SK-N-SH (cell line): ENCODE measurements at places on chromosomes 6 and 20. TPM values are rescaled to one million over a fixed set of nuclear protein-coding genes. Genes with fewer than 3 reads are reported as not detected.

- DNase-seq: no peak
- no peak overlapping the region for H3K4me3 ChIP-seq
- no peaks in the 10 kb centered on the region for H3K27me3 ChIP-seq
- no peak overlapping the region for H3K27ac ChIP-seq
- no peaks in the 10 kb centered on the region for H3K36me3 ChIP-seq
- H3K4me1 ChIP-seq: no peaks in the 10 kb centered on the region
These were observed 512.5 kb downstream of the BCKDHB start for GRCh38 chr6:80618953-80619352.

The CST4 gene
- polyA plus RNA-seq: not detected in 2 replicates

- no peak overlapping the region for H3K4me3 ChIP-seq
- no peaks in the 10 kb centered on the region; the same call in 1 of the 2 replicates for H3K27me3 ChIP-seq
- DNase-seq: no peak
- H3K27ac ChIP-seq: no peak overlapping the region
These were observed 79.8 kb downstream of the VEGFA start for GRCh38 chr6:43849844-43850243.

The ASIP gene
- polyA plus RNA-seq: 0.15 TPM in 1 of 2 replicates, not detected in the other

GRCh38 chr6:141403103-141403502, 729.6 kb upstream of the GJE1 start:
- no peaks in the 10 kb centered on the region for H3K36me3 ChIP-seq
- H3K27me3 ChIP-seq: no peaks in the 10 kb centered on the region
- H3K4me1 ChIP-seq: no peaks in the 10 kb centered on the region; the same call in 1 of the 2 replicates
- no peak for DNase-seq

DNA sequence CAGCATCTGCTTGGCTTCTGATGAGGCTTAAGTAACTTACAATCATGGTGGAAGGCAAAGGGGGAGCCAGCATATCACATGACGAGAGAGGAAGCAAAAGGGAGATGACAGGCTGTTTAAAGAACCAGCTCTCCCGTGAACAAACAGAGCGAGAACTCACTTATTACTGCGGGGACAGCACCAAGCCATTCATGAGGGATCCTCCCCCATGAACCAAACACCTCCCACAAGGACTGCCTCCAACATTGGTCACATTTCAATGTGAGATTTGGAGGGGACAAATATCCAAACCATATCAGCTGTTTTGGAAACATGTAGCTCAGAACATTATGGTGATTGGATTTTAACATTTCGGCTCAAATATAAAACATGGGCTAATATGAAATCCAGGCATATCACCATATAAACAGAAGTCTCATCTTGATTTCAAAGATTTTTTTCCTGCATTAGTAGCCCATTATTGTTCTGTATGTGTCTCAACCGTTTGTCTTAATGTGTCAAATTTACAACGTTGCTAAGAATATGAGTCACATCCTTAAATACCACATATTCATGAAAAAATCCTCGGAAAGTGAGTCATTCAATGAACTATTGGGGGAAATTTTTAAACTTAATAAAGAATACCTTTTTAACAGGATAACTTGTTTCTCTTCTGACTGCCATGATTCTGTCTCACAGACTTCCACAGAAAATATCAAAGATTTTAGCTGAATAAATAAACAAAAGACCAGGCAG, 894.3 kb downstream of the TFAP2A start:
- peak overlapping the region; percentile 72; the same call in 1 of the 2 replicates for H3K27ac ChIP-seq
- no peak for DNase-seq
- H3K36me3 ChIP-seq: no peaks in the 10 kb centered on the region
- H3K27me3 ChIP-seq: no peaks in the 10 kb centered on the region
- H3K4me1 ChIP-seq: peaks cover 30% of the 10 kb centered on the region; the same call in 1 of the 2 replicates

- no peaks in the 10 kb centered on the region for H3K4me1 ChIP-seq
- H3K27me3 ChIP-seq: no peaks in the 10 kb centered on the region
- H3K27ac ChIP-seq: no peak overlapping the region
These were observed 13.9 kb downstream of the MACROD2 start for GRCh38 chr20:14009208-14009607.

DNA sequence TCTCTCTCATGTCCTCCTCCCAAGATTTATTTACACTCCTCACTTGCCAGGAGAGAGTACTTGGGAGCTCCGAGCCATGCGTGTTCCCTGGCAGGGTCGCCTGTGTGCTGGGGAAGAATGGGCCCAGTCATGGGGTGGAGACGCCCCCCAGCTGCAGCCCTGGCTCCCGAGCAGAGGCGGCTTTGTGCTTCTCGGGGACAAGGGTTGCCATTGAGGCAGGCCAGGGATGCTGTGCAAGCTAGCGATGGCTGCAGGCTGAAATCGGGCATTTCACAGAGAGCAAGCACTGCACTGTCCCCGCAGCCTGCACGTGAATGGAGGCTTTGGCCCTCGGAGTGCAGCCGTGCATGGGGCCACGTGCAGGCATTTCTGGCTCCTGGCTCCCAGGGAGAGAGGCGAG, 23.8 kb downstream of the PHACTR3 start:
- H3K27ac ChIP-seq: no peak overlapping the region
- no peak overlapping the region for H3K4me3 ChIP-seq
- no peaks in the 10 kb centered on the region for H3K27me3 ChIP-seq

The TBC1D20 gene
- 27.7 and 37.7 TPM in 2 replicates for polyA plus RNA-seq

GRCh38 chr6:79335133-79335674, 100.7 kb upstream of the HMGN3 start:
- no peak for DNase-seq
- H3K4me3 ChIP-seq: no peak overlapping the region
- H3K27me3 ChIP-seq: no peaks in the 10 kb centered on the region
- H3K27ac ChIP-seq: no peak overlapping the region

GRCh38 chr6:90835596-90836212, 248.8 kb upstream of the MAP3K7 start:
- H3K4me1 ChIP-seq: no peaks in the 10 kb centered on the region
- H3K36me3 ChIP-seq: no peaks in the 10 kb centered on the region
- no peaks in the 10 kb centered on the region for H3K27me3 ChIP-seq
- no peak for DNase-seq

DNA sequence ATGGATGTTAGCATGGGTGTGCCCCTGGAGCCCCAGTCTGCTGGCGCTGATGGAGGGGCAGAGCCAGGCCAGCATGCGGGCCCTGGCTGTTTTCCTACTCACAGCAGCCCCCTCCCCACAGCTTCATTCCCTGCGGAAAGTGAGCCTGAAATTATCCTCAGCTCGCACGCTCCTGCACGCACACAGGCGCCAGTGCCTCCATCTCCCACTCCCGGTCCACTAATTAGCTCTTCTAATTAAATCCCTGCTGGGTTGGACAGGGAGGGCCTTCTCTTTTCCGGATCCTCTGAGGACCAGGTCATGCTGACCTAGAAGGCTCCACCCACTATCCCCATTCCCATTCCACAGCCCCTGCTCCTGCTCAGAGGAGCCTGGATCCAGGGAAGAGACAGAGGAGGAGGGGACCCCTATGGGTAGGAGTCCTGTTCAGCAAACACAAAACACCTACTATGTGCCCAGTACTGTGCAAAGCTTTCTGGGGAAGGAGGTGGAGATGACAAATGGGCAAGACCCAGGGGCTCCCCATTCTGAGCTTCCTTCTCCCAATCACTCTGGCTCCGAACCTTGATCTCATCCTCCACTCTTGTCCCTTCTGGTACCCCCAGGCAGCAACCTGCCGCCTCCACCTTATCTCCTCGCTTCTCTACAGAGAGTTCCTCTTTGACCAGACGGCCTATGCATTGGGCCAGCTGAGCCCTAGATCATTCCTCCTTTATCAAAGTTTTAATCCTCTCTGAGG, 70.2 kb upstream of the CCDC167 start:
- no peak for DNase-seq
- H3K36me3 ChIP-seq: no peaks in the 10 kb centered on the region
- H3K4me3 ChIP-seq: no peak overlapping the region
- peaks cover 4% of the 10 kb centered on the region for H3K27me3 ChIP-seq

DNA sequence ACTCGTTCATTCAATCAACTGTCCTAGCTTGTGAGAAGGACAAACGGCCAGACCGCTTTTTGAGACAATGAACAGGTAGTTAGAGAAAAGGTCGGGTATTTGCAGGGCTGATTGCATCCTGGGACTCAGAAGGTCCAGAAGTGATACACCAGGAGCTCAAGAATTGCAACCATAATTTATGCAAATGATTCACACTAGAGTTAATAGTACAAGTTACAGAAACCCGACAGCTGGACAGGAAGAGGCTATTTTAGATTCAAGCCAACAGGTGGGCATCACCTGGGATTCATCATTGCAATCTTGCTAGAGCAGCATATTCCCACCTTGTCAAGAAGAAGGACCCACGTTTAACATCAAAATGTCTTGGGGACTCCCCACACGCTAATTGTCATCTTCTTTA, 83.5 kb downstream of the TNFAIP3 start:
- no peak for DNase-seq
- no peaks in the 10 kb centered on the region; the same call in 1 of the 2 replicates for H3K27me3 ChIP-seq
- H3K36me3 ChIP-seq: no peaks in the 10 kb centered on the region
- no peak overlapping the region for H3K27ac ChIP-seq

- no peak for DNase-seq
- H3K4me1 ChIP-seq: peaks cover 3% of the 10 kb centered on the region; the same call in 1 of the 2 replicates
- H3K4me3 ChIP-seq: no peak overlapping the region
These were observed 593.1 kb downstream of the PKHD1 start for GRCh38 chr6:51494342-51494741.
